ENCODE measurements at places on chromosomes 3 and 15.

GRCh38 chr3:139318431-139318816 lies 25.4 kb upstream of the MRPS22 start:
- DNase-seq = no peak

DNA sequence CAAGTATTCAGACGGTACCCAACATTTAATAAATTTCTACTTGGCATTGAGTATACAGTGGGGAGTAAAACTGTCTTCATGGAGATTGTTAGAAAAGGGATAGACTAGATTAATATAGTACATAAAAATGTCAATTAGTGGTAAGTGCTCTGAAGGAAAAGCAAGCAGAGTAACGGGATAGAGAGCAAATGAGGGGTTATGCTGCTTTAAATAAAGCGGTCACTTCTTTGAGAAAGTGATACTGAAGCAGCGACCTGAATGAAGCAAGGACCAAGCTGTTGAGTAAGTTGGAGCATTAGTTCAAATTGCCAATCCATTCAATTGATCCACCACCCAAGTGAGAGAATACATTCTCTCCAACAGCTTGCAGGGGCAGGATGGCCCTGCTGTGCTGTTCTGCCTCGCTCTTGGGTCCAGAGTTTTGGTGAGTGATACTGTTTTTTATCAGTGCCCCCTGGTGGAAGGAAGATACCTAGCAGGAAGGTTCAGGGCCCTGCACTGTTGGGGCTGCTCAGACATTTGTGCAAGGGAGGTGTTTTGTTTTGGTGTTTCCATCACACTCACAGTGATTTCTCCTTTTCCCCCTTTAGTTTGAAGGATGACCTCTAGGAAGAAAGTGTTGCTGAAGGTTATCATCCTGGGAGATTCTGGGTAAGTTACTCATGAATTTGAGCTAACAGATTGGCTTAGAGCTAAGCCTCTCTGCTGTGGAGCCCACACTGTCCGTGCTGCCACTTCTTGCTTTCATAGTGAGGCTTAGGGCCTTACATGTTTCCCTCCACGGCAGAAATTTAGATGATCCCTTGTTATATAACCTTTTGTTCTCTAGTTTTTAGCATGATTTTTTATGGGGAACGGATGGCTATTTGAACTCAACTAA lies 69.0 kb downstream of the RAB7A start:
- peak; percentile 63 for DNase-seq

DNA sequence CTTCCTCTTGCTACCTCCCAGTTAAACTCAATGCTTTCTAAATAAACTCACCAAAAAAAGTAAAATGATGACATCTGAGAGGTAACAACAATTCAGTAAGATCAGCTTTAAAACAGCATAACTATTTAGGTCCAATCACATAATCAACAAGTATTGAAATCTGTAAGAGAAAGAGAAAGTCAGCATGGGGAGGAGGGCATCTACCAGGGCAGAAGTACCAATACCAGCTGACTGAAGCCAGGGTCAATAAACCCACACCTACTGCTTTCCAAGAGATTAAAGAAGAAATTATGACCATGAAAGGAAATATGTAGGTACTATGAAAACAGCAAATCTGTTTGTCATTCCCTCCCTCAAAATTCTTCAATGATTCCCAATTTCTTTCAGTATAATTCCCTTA lies 42.2 kb upstream of the IGF2BP2 start:
- no peak for DNase-seq

- no peak for DNase-seq
Observed at GRCh38 chr15:46309914-46310313, 675.1 kb downstream of the SQOR start.

DNA sequence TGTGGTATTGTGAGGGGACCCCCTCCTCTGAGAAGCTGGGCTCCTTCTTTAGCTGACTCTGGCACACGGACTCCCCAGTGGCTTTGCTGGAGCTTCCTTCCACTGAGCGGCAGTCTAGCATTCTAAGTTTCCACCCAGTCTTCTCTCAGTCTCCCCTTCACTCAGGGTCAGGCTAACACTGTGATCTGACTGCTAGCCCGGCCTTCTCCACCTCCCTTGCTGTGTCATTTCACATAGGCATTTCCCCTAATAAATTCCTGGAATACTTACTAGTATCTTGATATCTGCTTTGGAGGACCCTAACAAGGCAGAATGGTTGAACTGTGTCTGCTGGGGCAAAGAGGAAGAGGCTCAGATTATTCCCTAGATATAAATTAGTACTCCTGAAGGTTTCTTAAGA lies 106.2 kb upstream of the THBS1 start:
- no peak for DNase-seq

GRCh38 chr3:22474706-22475445 lies 723.9 kb upstream of the ZNF385D start:
- DNase-seq = no peak

All from mesothelial cell of epicardium (in vitro differentiated cells).